ENCODE measurements at places on chromosomes 16 and 17.
A peak's percentile ranks its signal among the peaks of the same experiment; 100 is the strongest.

DNA sequence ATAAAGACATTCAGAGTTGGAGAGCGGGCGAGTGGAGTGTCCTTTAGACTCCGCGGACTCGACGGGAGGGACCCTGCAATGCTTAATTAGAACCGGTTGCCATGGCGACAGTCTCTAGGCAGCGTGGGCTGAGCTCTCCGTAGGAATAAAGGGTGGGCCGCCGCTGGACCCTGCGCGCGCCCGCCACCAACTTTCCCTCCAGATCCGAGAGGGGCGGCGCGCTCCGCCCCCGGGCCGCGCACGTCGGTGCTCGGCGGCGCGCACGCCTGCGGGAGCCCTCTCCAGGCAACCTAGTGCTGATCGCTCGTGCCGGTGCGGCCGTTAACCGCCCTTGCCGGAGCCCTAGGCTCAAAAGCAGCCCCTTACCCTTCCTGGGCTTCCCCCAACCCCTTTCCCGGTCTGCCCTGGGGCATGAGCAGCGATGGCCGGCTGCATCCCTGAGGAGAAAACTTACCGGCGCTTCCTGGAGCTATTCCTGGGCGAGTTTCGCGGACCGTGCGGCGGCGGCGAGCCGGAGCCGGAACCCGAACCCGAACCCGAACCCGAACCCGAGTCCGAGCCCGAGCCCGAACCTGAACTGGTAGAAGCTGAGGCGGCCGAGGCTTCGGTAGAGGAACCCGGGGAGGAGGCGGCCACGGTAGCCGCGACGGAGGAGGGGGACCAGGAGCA lies at the start of gene PPM1E:
Gene PPM1E, plus strand, starts transcription at position 278 of the 669 bp plus-strand sequence.
- DNase-seq, result peak; percentile 15

DNA sequence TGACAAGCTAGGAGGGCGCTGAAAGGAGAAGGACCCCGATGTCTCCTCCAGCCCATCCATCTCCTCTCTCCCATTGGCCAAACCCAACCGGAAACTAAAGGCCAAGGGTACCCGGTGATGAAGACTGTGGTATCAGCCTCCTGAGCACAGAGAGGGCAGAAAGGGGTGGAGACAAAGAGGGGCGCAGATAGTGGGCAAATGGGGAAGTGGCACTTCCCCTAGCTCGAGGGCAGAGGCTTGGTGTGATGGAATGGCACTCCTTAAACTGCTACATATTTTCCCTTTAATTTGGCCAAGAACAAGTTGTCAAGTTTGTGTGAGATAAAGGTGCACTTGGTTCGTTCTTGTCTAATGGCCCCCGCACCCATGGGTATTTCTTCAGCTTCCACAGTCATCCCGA lies 27.8 kb downstream of the IL4R start:
- DNase-seq, result no peak

GRCh38 chr17:53687324-53687723 lies 135.4 kb upstream of the KIF2B start:
- no peak for DNase-seq

- DNase-seq, result no peak
These were observed 32.8 kb upstream of the SSTR5 start for GRCh38 chr16:1039762-1040161.

DNA sequence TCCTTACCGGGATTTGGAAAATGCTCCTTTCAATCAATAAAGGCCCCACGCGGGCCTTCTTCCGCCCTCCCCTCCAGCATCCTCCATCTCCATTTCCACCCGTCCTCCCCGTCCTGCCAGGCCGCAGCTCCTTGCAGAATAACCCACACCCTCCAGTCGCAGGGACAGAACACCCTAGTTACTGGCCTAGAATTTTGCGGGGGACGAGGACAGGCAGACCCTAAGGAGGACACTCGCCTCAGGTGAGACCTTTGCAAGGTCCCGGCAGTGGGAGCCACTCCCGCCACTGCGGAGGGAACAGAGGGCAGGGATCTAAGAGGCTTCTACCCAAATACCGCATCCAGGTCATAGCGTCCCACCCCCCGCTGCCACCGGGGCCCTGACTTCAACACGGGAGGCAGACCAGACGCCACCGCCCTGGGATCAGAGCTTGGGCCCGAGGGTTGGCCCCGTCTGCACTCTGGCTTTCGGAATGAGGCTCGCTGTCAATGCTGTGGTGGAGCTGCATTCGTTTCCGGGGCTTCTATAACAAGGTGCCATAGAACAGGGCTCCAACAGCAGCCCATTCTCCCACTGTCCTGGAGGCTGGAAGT lies 26.8 kb downstream of the SLC25A10 start:
- DNase-seq, result no peak

- DNase-seq, result no peak
These were observed 4.1 kb upstream of the KRT34 start for GRCh38 chr17:41386227-41386626.

- DNase-seq, result peak; percentile 50
These were observed 6.3 kb downstream of the CCDC102A start for GRCh38 chr16:57530104-57530521.

DNA sequence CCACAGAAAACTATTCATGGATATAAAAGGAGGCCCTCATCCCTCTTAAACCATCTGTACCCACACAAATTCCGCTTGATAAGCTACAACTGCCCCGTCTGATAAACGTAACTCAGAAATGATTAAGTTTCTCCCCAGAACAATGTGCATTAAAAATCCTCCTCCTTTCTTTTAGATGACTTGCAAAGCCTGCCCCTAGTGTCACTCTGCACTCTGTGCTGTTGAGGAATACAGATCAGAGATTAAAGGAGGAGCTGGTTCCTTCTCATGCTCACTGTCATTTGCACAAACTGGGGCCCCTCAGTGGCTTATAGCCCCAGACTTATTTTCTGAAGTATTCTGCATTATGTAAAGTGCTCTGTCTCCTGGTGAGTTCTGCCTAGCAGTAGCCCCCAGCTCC lies 33.3 kb downstream of the CDRT15 start:
- DNase-seq, result no peak

DNA sequence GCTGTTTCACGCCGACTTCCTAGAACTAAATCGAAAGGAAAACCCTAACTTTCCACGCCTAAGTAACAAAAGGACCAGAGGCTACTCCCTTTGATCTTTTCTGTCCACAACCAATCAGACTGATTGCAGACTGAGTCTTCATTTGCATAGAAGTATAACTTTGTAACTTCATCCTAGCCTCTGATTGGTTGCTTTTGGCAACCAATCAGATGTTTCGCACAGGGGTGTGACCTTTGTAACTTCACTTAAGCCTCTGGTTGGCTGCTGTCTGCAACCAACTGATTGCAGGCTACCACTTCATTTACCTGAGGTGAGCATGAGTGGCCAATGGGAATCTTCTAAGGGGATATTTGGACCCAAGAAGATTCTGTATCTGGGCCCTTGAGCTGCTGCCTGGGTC lies 17.4 kb upstream of the ICAM2 start:
- no peak for DNase-seq

DNA sequence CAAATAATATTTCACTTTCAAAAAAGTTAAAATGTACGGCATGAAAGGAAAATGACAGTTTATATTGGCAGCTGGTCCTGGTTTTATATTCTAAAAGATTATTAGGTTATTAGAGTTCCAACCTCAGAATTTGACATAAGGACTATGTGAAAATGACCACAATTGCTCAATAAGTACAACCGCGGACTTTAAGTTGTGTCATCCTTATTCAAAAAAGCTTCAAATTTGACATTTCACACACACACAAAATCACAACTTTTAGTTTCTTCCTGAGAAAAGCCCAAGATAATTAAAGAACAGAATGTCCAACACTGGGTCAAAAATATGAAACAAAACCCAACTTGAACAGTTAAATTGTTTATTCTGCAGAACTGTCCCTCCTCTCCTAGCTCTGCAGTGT lies 133.2 kb upstream of the AXIN2 start:
- DNase-seq, result no peak

DNA sequence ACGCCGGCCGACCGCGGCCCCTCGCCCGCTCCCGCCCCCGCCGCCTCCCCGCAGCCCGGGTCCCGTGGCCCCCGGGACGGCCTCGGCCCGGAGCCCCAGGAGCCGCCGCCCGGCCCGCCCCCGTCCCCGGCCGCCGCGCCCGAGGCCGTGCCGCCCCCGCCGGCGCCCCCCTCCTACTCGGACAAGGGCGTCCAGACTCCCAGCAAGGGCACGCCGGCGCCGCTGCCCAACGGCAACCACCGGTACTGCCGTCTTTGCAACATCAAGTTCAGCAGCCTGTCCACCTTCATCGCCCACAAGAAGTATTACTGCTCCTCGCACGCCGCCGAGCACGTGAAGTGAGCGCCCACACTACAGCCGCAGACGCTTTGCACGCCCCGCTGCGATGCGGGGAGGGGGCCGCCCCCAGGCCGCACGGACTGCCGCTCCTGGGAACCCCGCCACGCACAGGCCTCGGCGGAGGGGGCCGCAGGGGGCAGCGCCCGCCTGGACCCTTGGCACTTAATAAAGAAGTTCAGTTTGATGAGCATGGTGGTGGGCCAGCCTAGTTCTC lies 35.5 kb upstream of the ZC3H18 start:
- no peak for DNase-seq

- DNase-seq, result no peak
These were observed 7.7 kb downstream of the SCGB1C2 start for GRCh38 chr17:144936-145670.

GRCh38 chr17:79081571-79082276 lies 7.1 kb downstream of the ENGASE start:
- DNase-seq, result no peak

- no peak for DNase-seq
These were observed 72.8 kb upstream of the TOB1 start for GRCh38 chr17:50938821-50939541.

DNA sequence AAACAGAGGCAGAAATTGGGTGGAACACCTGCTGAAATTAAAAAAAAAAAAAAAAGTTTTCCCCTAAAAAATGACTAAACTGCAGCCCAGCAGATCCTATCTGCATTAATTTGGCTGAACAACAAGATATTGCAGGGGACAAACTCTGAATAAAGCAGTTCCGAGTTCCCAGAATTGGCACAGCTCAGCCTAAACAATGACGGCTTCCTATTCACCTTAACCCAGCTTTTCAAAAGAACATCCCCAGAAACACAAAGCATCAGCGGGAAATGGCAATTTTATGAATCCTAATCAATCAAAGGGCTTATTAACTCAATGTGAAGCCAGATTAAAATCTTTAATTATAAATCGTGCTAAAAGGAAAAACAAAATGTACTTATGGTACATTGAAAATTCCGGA lies 497.8 kb upstream of the ZFHX3 start:
- no peak for DNase-seq

- DNase-seq, result no peak
These were observed 3.1 kb downstream of the DHRS11 start for GRCh38 chr17:36594626-36595401.

GRCh38 chr16:73011926-73012325 lies 36.0 kb downstream of the ZFHX3 start:
- DNase-seq, result no peak

GRCh38 chr16:83743241-83743640 lies 64.5 kb upstream of the HSBP1 start:
- DNase-seq, result no peak

GRCh38 chr16:10787304-10787703 lies 31.3 kb downstream of the TVP23A start:
- DNase-seq, result no peak

DNA sequence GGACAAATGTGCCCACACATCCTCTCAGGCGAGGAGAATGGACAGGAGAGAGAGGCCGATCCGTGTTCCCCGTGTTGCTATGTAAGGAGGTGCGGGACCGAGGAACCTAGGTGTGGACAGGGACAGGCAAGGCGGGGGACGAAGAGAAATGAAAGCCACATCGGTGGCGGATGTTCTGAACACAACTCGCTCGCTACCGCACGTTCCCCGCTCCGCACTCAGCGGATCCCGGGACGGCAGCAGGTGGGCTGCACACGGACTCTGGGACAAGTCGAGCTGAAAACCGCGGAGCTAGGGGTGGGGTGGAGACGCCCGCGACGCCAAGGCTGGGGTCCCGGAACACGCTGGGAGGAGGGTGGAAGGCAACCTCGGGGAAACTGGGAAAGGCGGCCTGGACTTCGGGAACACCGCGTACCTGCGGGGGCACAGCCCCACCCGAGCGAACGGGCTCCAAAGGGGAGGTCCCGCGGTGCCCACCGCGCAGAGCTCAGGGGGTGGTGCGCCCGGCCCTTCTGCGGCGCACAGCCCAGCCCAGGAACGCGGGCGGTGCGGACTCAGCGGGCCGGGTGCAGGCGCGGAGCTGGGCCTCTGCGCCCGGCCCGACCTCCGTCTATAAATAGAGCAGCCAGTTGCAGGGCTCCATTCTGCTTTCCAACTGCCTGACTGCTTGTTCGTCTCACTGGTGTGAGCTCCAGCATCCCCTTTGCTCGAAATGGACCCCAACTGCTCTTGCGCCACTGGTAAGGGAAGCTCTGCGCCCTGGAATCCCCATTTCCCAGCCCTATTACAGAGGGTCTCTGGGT lies at the start of gene MT1E:
Gene MT1E, plus strand, starts transcription at position 642 of the 803 bp plus-strand sequence. Its CDS starts 71 bp downstream, at position 713.
- peak; percentile 49 for DNase-seq

GRCh38 chr16:27273670-27274423 lies 5.3 kb upstream of the NSMCE1 start:
- no peak for DNase-seq

GRCh38 chr17:77508047-77508715 lies 367.4 kb downstream of the SEC14L1 start:
- no peak for DNase-seq

DNA sequence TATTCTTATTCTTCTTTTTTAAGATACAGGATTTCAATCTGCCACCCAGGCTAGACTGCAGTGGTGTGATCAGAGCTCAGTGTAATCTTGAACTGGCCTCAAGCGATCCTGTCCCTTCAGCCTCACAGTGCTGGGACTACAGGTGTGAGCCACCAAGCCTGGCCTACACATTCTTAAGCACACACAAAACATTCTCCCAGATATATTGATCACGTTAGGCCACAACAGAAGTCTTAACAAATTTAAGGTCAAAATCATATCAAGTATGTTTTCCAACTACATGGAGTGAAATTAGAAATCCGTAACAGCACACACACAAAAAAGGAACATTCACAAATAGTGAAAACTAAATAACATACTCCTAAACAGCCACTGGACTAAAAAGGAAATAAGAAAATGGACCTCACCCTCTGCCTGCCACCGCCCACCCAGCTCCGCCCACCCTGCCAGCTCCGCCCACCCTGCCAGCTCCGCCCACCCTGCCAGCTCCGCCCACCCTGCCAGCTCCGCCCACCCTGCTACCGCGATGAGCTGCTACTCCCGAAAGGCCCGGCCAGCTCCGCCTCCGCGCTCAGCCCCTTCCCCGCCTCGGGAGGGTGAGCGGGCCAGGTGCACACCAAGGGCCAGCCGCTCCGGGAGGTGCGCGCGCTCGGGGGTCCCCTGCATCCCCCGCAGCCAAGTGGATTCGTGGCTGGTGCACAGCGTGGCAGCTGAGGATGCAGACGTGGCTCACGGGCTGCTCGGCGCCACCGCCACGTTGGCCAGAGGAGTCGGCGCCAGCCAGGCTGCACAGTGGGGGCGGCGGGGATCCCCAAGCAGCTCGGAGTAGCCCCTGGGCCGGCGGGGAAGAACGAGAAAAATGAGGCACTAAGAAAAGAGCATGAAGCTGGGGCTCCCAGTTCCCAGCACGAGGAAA lies 41.2 kb downstream of the C16orf87 start:
- DNase-seq, result peak; percentile 69

Measured in stimulated activated CD4-positive, alpha-beta T cell treated with anti-CD3 and anti-CD28 coated beads, Interleukin-12 subunit alpha, Interleukin-12 subunit beta, amount 100 ng/mL, for 24 hours (primary cell).